ENCODE measurements at places on chromosomes 7 and 10. TPM values are rescaled to one million over a fixed set of nuclear protein-coding genes. Genes with fewer than 3 reads are reported as not detected.

TSPAN15 gene
- 65.4 TPM for total RNA-seq

EBLN1 gene
- not detected for total RNA-seq

VAX1 gene
- not detected for total RNA-seq

SEMA3D gene
- total RNA-seq, result 17.5 TPM

BTBD16 gene
- 1.2 TPM for total RNA-seq

GRCh38 chr7:101244375-101245146 lies at the start of gene FIS1:
Gene FIS1, minus strand, starts transcription at chr7:101245081. Its CDS starts 77 bp downstream, at chr7:101245004.
- peak; percentile 94 for DNase-seq

GRCh38 chr7:43137811-43138210 lies 25.4 kb downstream of the HECW1 start:
- DNase-seq, result peak; percentile 34

GRCh38 chr10:51139176-51139575 lies 64.9 kb downstream of the PRKG1 start:
- DNase-seq, result no peak

DNA sequence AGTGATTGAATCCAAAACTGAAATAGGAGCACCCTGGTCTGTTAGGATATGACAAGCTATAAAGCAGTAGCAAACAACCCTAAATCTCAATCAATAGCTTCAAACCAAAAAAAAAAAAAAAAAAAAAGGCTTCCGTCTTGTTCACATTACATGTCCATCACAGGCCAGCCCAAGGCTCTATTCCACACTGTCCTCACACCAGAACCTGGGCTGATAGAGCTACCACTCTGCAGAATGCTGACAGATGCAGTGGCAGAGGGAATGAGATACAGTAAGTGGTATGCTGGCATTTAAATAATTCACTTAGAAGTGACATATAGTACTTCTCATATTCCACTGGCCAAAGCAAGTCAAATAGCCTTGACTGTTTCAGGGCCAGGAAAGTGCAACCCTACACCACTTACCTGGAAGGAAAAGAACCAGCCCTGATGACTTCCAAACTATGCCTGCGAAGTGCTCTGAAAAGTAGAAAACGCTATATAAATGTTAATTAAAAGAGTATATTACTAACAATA lies 5.8 kb downstream of the CDCA7L start:
- DNase-seq, result no peak

- no peak for DNase-seq
Observed at GRCh38 chr10:123485341-123485960, 180.7 kb upstream of the GPR26 start.

DNA sequence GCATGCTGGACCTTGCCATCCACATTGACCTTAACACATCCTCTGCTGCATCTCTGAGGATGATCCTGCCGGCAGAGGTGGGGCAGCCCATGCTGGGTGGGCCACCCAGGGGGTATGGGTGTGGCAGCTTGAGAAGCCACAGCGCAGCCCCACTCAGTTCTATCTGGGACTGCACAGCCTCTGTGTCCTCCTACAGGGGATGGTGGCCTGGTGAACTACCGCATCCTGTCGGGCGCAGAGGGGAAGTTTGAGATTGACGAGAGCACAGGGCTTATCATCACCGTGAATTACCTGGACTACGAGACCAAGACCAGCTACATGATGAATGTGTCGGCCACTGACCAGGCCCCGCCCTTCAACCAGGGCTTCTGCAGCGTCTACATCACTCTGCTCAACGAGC lies 12.2 kb upstream of the C10orf105 start:
- no peak for DNase-seq

Measured in kidney (tissue), 22 donors.